CD8-positive, alpha-beta memory T cell (primary cell): ENCODE measurements at places on chromosomes 2 and 18.

DNA sequence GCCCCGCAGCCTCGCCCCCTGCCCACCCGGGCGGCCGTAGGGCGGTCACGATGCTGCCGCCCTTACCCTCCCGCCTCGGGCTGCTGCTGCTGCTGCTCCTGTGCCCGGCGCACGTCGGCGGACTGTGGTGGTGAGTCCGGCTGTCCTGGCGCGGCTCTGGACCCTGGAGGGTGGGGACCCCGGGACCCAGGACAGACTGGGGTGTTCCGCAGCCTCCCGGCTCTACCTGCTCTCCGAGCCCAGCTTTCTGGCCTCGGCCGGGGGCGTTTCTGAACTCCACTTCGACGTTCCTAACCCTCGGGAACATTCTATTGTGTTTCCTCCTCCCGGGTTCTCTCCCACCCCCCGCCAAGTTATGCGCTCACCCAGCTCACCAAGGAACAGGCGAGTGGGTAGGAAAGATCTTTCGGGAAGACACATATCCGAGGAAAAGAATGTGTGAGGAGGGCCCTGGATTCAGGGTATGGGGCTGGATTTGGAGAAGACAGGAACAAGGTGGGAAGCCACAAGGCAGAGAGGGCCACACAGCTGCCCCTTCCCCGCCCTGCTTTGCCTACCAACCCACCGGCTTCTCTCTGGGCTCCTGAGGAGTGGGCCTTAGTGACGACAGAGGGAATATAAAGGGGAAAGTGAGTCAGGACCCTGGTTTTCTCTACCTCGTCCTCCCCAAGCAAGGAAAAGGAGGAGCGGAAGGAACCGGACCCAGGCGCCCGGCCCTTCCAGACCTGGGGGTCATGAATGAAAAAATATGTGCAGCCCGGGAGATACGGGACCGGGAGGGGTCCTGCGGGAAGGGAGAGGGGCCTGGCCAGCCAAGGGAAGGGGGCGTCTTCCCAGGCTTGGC is 605 bp downstream of the WNT6 start:
- DNase-seq, result no peak

DNA sequence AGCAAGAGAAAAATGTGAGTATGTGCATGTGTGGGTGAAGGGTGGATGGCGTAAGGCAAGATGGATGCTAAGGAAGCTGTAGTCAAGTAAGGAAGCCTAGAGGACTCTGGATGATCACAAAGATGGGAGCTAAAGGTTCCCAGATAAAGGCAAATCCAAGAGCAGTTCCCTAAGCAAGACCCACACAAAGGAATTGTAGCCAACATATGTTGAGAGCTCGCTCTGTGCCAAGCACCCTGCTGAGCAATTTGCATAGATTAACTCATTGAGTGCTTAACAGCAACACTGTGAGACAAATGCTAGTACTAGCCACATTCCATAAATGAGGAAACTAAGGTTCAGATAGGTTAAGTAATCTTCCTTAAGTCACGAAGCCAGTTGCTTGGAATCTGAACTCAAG is 132.6 kb downstream of the C1D start:
- no peak for DNase-seq

- no peak for DNase-seq
Observed at GRCh38 chr2:207119048-207119447, 46.7 kb downstream of the KLF7 start.

- no peak for DNase-seq
Observed at GRCh38 chr2:41913311-41913710, 134.5 kb upstream of the PKDCC start.

DNA sequence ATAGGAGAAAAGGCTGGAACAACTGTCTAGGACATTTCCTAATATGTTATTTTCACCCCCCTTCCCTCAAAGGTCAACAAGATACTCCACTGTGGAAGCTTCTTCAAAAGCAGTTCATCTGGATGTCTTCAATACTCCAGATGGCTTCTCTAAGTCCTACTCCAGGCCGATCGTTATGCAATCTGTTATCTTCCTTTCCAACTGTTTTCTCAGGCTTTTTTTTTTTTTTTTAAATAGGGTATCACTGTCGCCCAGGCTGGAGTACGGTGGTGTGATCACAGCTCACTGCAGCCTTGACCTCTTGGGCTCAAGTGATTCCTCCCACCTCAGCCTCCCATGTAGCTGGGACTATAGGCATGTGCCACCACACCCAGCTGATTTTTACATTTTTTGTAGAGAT is 26.3 kb downstream of the ATP8B1 start:
- no peak for DNase-seq

GRCh38 chr2:20304411-20304810 is 46.2 kb downstream of the PUM2 start:
- no peak for DNase-seq

DNA sequence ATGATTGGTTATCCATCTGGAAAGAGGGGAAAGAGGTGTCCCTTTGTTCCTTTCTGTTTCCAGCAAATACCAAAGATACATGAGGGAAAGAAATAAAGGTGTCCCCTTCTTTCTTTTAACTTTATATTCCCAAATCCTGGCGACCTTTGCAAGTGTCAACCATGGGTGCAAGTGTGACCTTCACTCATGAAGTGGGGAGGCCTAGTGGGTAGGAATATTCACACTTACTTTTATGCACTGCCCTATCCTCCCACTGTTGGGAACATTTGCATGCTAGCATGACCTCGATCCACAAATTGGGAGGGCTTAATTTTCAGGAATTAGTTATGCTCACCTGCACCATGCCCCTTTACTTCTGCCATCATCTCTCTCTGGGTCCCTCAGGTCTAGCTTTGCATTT is 70.2 kb upstream of the ZNF804A start:
- no peak for DNase-seq

GRCh38 chr2:23426263-23426905 is 41.4 kb downstream of the KLHL29 start:
- no peak for DNase-seq

- DNase-seq, result no peak
Observed at GRCh38 chr2:234331966-234332365, 164.9 kb downstream of the ARL4C start.

DNA sequence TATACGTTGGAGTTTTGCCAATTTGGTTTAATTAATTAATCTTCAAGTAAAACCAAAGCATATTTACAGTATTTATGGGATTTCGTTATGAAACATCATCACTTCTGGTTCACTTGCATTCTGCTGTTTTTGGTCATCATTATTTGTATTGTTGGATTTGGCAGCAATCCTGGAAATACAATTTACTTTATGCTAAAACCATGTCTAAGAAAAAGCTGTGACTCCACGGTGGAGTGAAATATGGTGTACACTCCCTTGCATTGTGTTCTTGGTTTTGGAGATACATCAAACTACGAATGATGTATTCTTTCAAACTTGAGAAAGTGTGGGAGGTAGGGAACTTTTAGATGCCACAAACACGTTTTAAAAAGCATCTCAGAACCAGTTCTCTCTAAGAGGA is 106.4 kb downstream of the CTAGE1 start:
- no peak for DNase-seq

GRCh38 chr2:105052773-105053172 is 14.9 kb downstream of the MRPS9 start:
- DNase-seq, result no peak

DNA sequence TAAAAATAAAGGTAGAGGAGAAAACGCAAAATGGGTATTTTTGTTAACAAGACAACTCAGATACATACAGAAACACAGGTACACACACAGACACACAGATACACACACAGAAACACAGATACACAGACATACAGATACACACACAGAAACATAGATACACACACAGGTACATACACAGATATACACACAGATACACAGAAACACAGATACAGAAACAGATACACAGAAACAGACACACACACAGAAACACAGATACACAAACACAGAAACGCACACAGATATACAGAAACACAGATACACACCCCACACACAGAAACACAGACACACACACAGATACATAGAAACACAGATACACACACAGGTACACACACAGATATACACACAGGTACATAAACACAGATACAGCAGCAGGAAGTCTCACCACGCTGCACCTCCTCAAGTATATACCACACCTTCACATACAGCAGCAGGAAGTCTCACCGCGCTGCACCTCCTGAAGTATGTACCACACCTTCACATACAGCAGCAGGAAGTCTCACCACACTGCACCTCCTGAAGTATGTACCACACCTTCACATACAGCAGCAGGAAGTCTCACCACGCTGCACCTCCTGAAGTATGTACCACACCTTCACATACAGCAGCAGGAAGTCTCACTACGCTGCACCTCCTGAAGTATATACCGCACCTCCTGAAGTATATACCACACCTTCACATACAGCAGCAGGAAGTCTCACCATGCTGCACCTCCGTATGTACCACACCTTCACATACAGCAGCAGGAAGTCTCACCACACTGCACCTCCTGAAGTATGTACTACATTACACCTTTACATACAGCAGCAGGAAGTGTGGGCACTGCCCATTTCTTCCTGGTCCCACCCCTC is 250.5 kb downstream of the HDAC4 start:
- DNase-seq, result no peak

GRCh38 chr2:122663620-122664019 is 908.2 kb downstream of the TSN start:
- no peak for DNase-seq

DNA sequence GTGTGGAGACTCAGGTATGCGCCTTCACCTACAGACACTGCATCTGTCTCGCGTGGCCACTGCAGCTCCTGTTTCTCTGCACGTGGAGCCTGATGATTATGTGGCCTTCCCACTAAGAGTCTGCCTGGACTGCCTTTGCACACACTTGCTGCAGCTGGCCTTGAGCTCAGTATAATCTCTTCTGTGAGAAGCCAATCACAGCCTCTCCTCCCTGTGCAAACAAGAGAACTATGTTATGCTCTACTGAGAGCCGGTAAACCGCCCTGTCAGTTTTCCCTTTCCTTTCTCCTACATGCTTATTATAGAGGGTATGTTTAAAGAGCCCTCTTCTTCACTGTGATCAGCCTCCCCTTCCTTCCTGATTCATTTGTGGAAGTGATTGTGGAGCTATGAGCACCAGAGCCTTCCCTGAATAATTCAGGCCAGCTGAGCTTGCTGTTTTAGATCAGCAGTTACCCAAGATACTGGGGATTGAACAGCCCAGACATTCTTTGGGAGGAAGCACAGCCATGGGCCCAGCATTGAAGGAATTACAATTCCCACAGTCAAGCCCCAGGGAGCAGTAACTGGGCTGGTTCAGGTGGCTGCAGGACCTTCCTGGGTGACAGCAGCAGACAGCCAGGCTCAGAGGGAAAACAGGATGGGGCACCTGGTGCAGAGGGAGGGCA is 3.7 kb upstream of the TGFA start:
- DNase-seq, result no peak

DNA sequence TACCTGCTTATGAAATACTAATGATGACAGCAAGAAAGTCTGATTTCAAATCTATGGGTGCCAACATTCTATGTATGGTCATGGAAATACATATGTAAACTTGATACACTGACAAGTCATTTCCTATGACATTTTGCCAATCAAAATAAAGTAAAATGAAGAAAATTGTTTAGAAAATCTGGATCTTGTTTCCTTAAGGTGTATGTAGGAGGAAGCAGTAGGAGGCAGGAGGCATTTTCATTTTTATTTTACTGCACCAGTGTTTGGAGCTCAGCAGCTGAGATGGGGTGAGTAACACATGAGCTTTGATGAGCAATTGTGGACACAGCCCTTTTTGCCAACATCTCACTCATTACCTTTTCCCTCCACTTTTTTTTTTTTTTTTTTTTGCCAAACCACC is 167.0 kb downstream of the AFF3 start:
- DNase-seq, result no peak

DNA sequence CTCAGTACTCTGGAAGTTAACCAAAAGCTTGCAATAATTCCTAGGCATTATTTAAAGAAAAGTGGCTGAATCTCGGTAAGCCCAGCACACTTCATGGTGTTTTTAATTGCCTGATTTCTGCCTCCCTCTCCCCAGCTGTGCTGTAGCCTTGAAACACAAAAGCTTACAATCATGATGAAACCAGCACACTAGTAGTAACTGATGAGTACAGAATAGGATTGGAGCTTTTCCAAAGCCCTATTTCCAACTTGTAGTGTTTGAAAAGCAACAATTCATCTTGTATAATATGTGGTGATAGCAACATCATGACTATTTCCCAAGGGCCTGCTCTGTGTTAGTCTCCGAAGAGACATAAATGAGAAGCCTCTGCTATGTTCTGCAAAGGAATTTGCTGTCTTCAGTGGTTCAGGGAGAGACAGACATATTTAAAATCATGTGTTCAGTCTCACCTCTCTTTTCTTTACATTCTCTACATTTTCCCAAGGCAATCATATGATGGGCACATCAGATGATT is 1015.0 kb downstream of the BCL11A start:
- no peak for DNase-seq

DNA sequence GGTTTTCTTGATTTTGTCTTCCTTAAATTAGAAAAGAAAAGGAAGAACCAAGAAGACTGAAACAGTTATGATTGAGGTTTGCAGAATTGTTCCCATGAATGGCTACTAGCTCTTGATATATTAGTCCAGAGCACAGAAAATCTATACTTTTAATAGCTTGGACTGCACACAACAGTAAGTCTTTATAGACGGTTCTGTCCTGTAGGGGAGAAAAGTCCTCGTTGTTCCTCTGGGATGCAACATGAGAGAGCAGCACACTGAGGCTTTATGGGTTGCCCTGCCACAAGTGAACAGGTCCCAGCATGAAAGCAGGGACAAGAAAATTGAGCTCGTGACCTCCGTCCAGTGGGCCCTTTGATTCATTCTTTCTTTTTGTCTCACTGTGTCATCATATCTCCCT is 41.5 kb downstream of the RAB31 start:
- DNase-seq, result no peak

- no peak for DNase-seq
Observed at GRCh38 chr2:9168821-9169221, 37.8 kb upstream of the ASAP2 start.

GRCh38 chr2:96374211-96374951 is 38.8 kb downstream of the NCAPH start:
- DNase-seq, result no peak

DNA sequence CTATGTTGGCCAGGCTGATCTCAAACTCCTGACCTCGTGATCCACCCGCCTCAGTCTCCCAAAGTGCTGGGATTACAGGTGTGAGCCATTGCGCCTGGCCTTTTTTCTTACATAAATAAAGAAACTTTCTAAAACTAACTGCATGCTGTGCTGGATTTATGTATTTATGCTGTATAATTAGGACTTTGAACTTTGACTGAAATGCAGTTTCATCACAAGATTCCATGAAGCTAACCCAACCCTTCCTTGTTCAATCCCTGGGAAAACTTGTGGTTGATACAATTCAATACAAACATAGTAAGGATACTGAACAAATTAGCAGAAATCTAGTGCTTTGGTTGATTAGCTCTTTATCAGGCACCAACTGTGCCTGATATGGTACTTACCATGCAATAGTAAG is 20.9 kb upstream of the SLC35F5 start:
- no peak for DNase-seq

DNA sequence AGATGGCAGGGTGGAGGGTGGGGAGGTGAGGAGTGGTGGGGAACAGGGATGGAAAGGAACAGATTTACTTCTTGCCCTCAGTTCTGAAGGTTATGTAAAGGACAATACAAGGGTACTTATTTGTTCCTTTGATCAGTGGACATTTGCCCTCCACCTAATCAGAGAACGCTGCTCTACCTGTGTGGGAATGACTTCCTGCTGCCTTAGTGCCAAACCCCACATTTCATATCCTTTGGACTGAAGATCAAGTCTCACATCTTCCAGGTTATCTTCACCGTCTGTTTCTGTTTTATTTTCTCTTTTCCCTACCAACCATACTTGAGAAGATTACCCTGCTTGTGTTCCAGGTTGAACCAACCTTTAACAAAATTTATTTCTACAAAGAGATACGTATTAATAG is 8.7 kb upstream of the DPP4 start:
- DNase-seq, result no peak
